Cardiac muscle cell (in vitro differentiated cells and primary cell): ENCODE measurements at places on chromosomes 3 and 15. TPM values are rescaled to one million over a fixed set of nuclear protein-coding genes. Genes with fewer than 3 reads are reported as not detected.

GRCh38 chr15:58546635-58547627, 115.1 kb downstream of the LIPC start:
- H3K27ac ChIP-seq, result no peak overlapping the region
- peaks cover 6% of the 10 kb centered on the region for H3K4me1 ChIP-seq

The RPL29 gene
- 844 and 941 TPM in 2 replicates for polyA plus RNA-seq

GRCh38 chr3:19457449-19457848, 309.1 kb downstream of the KCNH8 start:
- H3K27ac ChIP-seq, result no peak overlapping the region
- no peak overlapping the region for H3K4me3 ChIP-seq
- no peaks in the 10 kb centered on the region for H3K4me1 ChIP-seq
- no peaks in the 10 kb centered on the region for H3K36me3 ChIP-seq

- no peak overlapping the region for H3K4me3 ChIP-seq
- no peaks in the 10 kb centered on the region for H3K4me1 ChIP-seq
- no peaks in the 10 kb centered on the region for H3K36me3 ChIP-seq
- DNase-seq, result no peak
Measured at GRCh38 chr15:43249236-43249635, 17.5 kb downstream of the TGM5 start.

GRCh38 chr3:16090024-16090423, 84.5 kb upstream of the GALNT15 start:
- H3K27ac ChIP-seq, result no peak overlapping the region
- H3K36me3 ChIP-seq, result no peaks in the 10 kb centered on the region
- no peaks in the 10 kb centered on the region for H3K27me3 ChIP-seq
- peak; percentile 95 for DNase-seq
- H3K4me3 ChIP-seq, result no peak overlapping the region
- no peaks in the 10 kb centered on the region for H3K4me1 ChIP-seq

DNA sequence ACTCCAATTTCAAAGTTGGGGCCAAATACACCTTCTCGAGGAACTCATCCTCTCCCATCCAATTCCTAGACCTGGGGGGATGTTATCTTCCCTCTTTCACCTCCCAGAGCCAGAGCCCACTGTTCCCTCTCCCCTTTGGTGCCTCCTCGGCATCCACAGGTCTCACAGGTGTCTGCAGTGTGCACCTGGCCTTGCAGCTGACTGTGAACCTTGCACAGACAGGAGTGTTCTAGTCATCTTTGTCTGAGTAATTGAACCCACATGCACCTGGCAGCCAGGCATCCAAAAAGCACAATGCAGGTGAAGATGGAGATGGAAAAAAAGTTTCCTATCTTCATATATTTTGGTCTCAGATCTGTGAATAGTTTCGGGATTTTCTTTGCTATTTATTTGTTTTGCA, 30.8 kb downstream of the PCOLCE2 start:
- DNase-seq, result no peak
- no peaks in the 10 kb centered on the region for H3K4me1 ChIP-seq
- no peak overlapping the region for H3K4me3 ChIP-seq
- H3K27ac ChIP-seq, result no peak overlapping the region
- no peaks in the 10 kb centered on the region for H3K27me3 ChIP-seq

DNA sequence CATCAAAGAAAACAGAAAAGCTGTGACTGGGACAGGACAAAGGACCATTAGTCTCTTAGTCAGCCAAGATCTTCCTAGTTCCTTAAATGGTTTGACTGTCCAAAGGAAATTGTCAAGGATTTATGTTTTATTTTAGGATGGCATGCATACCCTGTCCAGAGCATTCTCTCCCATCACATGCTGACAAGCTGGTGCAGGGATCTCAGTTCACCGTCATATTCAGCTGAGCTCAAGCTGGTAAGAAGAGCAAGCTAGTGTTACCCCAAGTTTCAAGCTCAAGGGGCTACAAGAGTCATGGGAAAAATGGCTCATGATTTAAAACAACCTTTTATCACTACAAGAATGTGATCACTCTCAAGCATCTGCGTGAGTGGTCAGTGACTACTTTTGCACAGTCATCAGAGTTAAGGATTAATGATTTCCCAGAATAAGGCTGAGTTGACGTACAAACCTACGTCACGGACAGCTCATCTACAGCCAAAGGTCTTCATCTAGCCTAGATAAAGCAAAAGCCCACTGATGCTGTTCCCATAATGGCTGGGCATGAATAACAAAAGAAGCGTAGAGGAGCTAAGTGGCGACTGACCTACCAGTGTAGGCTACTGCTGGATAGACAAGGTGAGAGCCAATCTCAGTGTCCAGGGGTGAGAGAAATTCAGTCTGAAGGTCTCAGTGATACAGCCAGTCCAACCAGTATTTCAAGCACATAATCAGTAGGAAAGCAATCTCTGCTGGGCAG, 157.5 kb downstream of the GABRB3 start:
- no peak overlapping the region for H3K4me3 ChIP-seq
- DNase-seq, result no peak
- no peaks in the 10 kb centered on the region for H3K4me1 ChIP-seq
- no peaks in the 10 kb centered on the region for H3K36me3 ChIP-seq
- H3K27me3 ChIP-seq, result no peaks in the 10 kb centered on the region
- H3K27ac ChIP-seq, result no peak overlapping the region

DNA sequence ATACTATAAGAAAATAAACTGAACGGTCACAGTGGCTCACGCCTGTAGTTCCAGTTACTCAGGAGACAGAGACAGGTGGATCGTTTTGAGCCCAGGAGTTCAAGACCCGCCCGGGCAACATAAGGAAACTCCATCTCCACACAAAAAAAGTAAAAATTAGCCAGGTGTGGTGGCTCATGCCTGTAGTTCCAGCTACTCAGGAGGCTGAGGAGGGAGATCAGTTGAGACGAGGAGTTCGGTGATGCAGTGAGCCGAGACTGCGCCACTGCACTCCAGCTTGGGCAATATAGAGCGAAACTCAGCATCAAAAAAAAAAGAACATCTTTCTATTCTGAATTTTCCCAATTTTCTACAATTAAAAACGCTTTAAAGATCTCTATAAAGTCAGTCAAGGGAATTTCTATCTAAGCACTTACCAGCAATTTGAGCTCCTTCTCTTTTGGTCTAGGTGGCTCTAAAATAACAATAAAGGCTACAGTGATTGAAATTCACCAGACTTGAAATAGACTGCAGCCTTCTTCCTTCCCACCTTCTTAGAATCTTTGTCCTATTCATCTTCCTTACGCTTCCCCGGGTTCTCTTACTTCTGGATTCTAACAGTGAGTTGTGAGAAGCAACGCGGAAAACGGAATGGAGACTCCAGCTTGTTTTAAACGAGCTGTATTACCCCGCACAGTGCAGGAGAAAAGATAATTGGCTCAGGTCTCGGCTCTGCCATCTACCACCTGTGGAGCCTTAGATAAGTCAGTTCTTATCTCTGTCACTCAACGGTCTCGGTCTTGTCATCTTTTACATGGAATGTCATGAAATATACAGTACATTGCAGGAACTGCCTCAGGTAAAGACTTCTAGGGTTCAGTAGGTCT, 812 bp upstream of the SEC62 start:
- no peaks in the 10 kb centered on the region for H3K36me3 ChIP-seq
- H3K27ac ChIP-seq, result peak overlapping the region; percentile 99
- H3K27me3 ChIP-seq, result no peaks in the 10 kb centered on the region
- peak; percentile 19 for DNase-seq
- H3K4me1 ChIP-seq, result peaks cover 22% of the 10 kb centered on the region

DNA sequence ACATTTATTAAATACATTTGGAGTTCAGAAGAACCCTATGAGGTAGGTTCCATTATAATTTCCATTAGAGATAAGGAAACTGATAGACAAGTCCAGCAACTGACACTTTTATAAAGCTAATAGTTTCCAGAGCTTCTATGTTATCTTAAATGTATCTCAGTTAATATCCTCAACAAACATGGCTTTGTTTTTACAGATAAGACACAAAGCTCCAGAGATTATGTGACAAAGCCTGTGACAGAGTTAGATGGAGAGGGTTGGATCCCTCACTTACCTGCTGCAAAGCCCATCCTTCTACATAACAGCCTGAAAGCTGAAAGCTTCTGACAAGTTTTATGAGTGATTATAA, 473 bp upstream of the COMMD2 start:
- no peak overlapping the region for H3K27ac ChIP-seq
- H3K4me3 ChIP-seq, result peak overlapping the region; percentile 93
- no peak for DNase-seq
- H3K27me3 ChIP-seq, result no peaks in the 10 kb centered on the region
- peaks cover 6% of the 10 kb centered on the region for H3K4me1 ChIP-seq
- peaks cover 5% of the 10 kb centered on the region for H3K36me3 ChIP-seq
